Stimulated activated CD4-positive, alpha-beta T cell treated with anti-CD3 and anti-CD28 coated beads, Interleukin-2, amount 100 ng/mL, for 48 hours (primary cell): ENCODE measurements at places on chromosomes 6 and 20.

- DNase-seq, result no peak
These were observed 23.6 kb upstream of the ZNF831 start for GRCh38 chr20:59139998-59140397.

- no peak for DNase-seq
These were observed 60.2 kb downstream of the BFSP1 start for GRCh38 chr20:17470973-17471372.

DNA sequence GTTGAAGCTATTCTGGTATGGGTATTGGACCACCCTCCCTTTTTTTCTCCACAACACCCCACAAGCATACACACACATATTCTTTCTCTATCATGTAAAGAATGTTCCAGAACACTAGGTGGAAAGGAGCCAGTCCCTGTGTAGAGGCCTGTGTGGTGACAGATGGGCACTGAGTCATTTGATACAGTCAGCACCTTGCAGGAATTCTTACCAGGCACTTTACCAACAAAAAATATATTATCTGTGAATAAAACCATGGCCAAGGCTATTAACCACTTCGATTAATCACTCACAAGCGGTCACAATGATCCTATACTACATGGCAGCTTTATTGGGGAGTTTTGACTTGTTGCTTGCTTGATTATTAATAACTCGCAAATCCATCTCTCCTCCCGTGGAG is 149.5 kb downstream of the BFSP1 start:
- DNase-seq, result no peak

DNA sequence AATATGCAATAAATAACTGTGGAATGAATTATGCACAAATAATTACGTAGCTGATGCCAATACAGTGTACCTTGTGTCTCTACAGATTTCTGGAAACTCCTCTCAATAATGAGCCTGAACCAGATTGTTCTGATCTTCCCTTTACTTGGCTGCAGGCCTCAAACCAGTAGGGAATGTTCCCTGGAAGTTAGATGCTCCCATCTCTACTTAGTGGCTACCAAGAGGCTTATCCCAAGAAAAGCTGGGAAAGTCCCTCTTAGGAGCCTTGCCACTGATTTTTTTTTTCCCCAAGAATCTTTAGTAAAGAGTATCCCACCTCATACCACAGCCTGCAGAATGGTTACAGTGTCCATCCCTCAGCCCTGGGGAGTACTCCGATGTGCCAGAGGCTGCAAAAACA is 702.1 kb downstream of the RFPL4B start:
- no peak for DNase-seq

GRCh38 chr6:111410371-111410770 is 72.6 kb downstream of the REV3L start:
- DNase-seq, result no peak

GRCh38 chr20:37977786-37978185 is 55.5 kb downstream of the TTI1 start:
- DNase-seq, result no peak

DNA sequence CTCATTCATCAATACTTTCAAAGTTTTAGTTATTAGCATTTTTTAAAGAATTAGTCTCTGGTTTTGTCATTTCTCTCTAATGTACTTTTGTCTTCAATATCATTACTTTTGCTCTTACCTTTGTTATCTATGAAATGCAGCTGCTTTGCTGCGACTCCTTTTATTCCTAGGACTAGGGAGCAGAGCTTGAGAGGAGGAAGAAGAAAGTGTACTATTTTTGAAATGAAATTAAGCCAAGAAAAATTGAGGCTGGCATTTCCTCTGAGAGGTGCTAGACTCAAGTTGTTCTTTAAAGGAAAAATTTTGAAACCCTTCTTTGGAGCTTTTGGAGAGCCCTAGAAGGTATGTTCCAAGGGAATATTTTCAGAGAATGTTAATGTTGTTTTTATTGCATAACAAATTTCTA is 48.3 kb upstream of the MRAP2 start:
- no peak for DNase-seq

GRCh38 chr20:16982091-16982726 is 234.1 kb downstream of the OTOR start:
- DNase-seq, result no peak

- no peak for DNase-seq
These were observed 625 bp upstream of the ECHDC1 start for GRCh38 chr6:127343809-127344659.

DNA sequence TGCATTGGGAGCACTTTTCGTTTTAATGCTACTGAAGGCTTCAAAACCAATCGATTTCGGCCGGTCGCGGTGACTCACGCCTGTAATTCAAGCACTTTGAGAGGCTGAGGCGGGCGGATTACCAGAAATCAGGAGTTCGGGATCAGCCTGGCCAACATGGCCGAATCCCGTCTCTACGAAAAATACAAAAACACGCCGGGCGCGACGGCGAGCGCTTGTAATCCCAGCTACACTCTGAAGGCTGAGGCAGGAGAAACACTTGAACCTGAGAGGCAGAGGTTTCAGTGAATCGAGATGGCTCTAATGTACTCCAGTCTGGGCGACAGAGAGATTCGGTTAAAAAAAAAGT is 58.4 kb downstream of the TRIM38 start:
- DNase-seq, result peak; percentile 50

DNA sequence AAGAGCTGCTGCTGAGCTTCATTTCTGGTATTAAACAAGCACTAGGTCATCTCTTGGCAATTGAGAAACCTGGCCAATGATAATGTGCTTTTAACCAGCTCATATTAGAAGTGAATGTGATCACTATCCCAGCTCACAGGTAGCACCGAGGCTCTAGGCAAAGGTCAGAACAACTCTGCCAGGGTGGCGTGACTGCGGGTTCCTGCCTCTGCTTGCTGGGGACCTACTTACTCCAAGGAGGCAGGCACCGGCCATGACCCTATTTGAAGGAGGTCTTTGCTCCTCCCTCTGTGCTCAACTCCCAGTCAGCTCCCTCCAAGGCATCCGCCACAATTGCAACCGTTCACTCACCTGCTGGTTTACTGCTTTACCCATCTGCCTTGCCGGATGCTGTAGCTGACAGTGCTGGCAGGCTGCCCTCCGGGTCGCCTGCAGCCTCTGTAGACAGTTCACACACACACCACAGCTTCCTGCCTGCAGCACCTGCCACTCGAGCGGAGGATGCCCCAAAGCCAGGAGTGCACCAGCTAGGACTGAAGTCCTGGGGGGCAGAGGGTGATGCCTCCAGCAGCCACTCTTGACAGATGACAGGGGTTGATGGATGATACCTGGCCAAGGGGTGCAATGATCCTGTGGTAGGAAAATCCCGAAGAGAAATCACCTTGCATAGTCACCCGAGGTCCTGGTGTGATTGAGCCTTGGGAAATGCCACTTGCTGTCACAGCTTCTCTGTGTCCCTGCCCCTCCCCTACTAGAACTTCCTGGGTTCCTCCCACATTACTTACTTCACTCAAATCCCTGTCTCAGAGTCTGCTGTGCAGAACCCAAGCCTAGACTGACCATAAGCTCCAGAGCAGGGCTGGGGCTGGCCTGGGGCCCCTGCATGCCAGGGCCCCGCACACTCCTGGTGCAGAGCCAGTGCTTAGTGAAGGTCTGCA is 8.8 kb upstream of the VSX1 start:
- DNase-seq, result no peak

- no peak for DNase-seq
These were observed 176.5 kb downstream of the PHACTR1 start for GRCh38 chr6:12893036-12893435.

DNA sequence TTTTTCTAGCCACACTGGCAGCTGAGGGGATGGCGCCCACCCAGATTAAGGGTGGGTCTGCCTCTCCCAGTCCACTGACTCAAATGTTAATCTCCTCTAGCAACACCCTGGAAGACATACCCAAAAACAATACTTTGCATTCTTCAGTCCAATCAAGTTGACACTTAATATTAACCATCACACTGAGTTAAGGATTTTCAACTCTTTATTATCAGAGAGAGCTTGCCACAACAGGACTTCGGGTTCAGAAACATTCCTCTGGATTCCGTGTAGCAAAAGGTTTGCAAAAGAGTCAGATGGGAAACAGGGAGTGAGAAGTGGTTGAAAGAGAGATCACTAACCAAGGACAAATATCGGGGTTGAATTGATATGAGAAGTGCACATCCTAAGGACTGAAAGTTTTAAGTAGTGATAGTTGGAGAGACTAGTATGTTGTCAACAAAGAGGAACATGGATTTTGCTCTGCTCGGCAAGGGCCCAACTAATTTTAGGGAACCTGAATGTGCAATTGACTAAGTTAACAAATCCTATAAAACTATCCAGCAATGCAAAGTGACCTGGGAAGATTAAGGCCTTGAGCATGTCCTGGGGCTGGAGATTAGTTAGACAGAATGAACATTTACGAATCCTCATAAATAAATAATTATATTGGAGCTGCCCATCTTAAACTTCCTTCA is 137.0 kb upstream of the TENT5A start:
- DNase-seq, result no peak

GRCh38 chr20:10953437-10953836 is 279.6 kb upstream of the JAG1 start:
- no peak for DNase-seq

DNA sequence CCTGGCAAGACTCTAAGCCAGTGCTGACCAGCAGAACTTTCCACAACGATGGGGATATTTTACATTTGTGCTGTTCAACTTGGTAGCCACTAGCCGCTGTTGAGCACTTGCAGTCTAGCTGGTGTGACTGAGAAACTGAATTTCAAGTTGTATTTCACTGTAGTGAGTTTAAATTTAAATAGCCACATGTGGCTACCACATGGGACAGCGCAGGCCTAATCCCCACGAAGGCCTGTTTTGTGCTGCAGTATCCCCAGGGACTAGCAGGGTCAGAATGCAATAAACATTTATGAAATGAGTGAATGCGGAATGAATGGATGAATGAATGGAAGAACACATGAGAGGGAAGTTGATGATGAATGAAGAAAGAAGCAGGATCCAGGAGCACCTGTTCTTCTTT is 115.8 kb downstream of the TRERF1 start:
- DNase-seq, result no peak

DNA sequence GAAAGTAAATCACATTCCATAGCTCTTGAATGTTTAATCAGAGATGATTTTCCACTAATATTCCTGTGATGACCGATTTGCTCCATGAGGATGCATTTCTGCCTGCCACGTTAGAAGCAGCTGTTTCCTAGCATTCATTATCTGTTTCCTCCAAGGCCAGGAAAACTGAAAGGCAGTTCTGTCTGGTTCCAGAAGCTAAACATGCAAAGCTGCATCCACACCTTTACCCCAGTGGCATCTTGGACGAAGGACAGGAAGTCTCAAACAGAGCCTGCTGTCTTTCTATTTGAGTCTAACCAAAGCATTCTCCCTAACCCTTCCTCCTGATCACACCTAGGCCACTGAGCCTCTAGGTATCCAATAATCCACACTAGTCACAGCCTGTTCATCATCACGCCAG is 27.6 kb downstream of the CNKSR3 start:
- DNase-seq, result no peak

DNA sequence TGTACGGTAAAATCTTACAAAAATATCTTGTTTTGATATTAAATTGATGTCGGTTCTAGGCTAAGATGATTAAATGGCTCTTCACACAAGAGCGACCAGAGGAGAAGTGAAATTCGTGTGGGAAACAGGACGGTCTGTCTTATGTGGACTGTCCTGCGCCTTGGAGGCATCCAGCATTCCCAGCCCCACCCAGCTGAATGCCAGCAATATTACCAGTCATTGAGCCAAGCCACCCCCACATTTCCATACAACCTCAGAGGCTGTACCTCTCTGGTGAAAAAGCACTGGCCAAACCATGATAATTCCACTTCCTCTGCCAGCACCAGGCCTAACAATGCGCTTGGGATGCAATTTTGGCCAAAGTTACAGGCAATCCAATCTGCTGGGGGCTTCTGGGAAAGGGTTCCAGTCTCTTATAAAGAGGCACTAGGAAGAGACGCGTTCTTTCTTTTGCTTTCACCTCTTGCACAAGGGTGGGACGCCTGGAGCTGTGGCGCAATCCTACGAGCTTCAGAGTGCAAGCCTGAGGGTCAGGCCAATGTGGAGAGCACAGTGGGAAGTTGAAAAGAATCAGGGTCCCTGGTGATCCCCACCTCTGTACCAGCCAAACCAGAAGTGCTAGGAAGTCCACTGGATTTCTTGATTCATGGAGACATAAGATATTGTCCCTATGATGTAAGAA is 213.1 kb downstream of the PREX1 start:
- DNase-seq, result no peak
